Stimulated activated naive CD4-positive, alpha-beta T cell (primary cell): ENCODE measurements at places on chromosomes 11 and 22.

GRCh38 chr22:40247976-40248375 lies 70.3 kb downstream of the TNRC6B start:
- DNase-seq: no peak

GRCh38 chr11:35005141-35005780 lies 88.8 kb downstream of the PDHX start:
- DNase-seq: no peak

DNA sequence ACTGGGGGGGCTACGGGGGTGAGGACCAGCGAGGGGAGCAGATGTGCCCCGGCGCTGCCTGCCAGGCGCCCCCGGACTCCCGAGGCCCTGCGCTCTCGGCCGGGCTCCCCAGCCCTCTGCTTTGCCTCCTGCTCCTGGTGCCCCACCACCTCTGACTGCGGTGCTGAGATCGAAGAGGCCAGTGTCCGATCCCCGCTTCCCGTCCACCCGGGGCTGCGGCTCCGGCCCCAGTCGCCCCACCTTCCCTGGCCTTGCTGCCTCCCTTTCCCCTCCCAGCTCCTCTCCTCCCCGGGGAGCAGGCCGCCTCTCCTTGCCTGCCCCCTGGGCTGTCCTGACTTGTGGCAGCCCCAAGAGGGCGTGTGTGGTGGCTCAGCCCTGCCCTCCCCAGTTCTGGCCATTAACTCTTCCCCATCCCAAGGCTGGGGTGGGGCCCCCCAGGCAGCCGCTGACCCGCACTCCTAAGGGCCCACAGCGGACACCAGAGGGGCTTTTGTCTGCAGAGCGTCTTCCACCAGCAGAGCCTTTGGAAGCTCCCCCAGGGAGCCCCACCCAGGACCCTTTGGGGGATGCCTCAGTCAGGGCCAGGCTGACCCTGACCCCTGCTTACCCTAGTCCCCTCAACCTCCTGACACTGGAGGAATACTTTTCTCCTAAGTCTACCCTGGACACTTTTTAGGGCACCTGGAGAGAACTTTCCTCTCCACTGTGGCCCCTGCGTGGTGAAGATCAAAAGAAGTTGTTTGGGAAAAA lies 16.6 kb downstream of the RTN4RL2 start:
- DNase-seq: peak; percentile 32

DNA sequence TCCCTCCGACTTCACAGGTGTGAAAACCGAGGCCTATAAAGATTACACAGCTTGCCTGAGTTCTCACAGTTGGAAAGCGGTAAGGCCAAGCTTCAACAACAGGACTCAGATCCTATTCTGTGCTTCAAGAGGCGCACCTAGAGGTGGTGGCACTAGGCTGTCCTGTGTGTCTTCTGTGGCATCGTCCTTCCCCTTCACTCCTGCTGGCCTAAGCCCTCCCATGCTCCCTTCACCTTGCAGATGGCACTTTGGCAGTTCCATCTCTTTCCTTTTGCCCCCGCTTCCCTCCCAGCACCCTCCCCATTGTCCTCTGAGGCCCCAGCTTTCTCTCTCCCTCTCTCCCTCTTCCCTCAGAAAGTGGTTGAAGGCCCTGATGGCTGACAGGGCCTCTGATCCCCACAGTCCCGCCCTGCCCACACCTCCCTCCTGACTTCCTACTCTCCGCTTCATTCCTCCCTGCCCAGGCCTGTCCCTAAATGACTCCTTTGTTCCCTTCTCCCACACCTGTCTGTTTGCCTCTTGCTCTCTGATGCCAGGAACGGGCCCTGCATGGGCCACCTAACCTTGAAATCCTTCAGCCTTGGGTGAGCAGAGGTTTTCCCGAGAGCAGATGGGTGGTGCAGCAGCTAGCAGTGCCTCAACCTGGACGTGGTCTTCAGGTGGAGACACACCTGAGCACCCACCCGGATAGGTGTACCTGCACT lies 5.8 kb downstream of the TRIM29 start:
- DNase-seq: no peak

DNA sequence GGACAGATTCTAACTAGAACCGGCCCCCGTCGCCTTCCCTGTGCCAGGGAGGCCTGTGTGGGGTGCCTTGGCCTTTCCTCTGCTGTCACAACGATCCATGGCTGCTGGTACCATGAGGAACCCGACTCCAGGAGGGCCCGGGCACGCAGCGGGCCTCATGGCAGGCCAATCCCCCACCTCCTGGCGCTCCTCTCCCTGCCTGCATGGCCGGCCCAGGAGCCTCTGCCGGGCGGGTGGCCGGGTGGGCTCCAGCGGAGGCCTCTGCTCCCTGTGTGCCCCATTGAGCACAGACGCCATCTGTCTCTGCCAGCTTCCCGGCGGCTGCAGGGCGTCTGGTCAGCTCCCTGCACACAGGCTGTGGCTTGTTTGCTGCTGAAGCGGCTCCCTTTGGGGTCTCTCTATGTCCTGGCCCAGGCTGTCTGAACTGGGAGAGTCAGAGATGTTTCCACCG lies 86.5 kb downstream of the MYEOV start:
- no peak for DNase-seq

- DNase-seq: peak; percentile 77
Observed at GRCh38 chr22:29470159-29470855, 9.7 kb upstream of the NEFH start.

DNA sequence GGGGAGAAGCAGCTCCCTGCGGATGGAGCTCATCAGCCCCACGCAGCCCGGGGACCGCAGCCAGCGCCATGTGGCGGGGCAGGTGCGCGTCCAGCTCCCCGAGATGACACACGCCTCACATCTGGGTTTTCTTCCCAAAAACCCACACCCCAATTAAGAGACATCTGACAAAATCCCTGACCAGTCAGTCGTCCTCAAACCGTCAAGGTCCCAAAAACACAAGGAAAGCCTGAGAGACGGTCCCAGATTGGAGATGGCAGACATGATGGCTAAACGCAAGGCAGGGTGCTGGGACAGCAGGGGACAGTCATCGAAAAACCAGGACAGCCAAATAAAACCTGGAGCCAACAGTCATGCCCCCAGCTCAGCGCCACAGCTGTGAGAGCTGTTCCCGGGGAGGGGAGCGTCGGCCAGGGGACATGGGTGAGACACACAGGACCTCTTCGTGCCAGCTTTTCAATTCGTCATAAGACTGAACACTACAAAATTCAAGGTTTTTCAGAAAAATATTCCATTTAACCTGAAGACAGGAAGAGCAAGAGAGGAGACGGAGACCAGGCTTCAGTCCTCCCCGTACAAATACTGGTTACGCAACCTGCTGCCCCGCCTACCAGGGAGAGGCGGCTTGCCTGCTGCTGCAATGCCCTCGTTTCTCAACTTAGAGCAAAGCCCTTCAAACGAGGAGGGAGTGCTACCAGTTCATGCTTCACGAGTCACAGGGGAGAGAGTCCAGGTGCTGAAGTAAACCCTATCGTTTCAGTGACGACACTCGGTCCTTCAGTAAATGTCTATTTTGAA lies 10.5 kb downstream of the TOLLIP start:
- no peak for DNase-seq

DNA sequence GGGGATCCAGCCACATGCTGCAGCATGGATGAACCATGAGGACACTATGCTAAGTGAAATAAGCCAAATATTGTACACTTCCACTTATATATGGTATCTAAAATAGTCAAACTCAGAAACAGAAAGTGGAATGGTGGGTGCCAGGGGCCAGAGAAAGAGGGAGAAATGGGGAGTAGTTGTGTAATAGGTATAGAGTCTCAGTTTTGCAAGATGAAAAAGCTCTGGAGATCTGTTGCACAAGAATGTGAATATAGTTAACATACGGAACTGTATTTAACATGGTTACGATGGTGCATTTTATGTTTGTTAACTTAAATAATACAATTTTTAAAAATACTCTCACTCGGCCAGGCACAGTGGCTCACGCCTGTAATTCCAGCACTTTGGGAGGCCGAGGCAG lies 21.2 kb downstream of the GDPD5 start:
- DNase-seq: no peak

DNA sequence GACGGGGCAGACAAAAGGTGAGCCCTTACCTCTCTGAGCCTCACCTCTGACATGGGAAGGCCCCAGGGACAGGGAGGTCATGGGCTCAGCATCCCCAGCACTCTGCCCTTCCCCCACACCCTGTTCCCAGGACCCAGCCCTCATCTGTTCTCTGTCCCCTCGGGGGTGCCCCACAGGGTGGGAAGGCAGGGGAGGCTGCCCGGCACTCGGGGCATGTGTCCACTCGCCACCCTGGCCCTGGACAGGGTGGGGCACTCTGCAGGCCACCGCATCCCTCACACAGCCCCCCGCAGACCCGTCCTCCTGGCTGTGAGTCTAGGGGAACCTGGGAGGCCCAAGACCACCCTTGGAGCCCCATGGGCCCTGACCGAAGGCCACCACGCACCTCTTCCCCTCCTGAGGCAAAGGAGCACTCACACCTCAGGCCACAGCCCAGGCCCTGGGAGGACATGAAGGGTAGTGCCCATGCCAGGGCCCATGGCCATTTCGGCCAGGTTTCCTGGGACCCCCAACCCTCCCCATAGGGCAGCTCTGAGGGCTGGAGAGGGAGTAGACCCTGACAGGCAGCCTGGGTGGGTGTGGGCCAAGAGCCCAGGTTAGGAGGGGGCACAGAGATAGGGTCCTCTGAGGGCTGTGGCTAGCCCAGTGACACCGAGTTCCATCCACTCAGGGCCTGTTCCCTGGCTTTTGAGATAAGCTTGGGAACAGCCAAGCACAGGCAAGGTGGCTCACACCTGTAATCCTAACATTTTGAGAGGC lies 193.1 kb downstream of the IGLL1 start:
- DNase-seq: no peak

- peak; percentile 75 for DNase-seq
Observed at GRCh38 chr11:121452609-121453150, at the start of gene SORL1-AS1. Gene SORL1-AS1, minus strand, starts transcription at chr11:121452967.

DNA sequence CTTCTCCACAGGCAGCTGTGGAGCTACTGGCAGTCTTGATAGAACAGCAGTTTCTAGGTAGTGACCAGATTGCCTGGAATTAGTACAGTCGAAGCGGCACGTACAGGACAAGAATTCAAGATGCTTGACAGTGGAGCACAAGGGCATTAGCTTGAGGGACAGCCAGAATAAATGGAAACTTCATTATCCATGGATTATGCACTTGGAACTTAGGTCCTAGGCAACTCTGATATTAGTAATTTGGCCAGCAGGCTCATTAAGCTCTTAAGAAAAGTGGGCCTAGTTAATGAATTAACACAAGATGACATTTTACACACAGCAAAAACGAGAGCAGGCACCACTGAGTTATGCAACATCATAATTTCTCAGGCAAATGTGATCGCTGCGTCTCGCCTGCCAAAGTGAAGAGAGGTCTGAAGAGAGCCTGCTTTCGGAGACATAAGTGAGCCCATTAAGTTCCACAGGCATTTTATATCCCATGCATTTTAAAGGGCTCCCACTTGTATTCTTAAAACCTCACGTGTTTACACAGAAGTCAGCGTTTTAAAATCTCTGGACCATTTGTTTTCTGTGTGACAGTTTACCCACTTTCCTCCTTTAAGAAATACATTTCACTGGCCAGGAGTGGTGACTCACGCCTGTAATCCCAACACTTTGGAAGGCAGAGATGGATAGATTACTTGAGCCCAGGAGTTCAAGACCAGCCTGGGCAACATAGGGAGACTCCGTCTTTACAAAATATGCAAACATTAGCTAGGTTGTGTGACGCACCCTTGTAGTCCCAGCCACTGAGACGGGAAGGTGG lies 66.2 kb downstream of the COMMD9 start:
- DNase-seq: no peak

DNA sequence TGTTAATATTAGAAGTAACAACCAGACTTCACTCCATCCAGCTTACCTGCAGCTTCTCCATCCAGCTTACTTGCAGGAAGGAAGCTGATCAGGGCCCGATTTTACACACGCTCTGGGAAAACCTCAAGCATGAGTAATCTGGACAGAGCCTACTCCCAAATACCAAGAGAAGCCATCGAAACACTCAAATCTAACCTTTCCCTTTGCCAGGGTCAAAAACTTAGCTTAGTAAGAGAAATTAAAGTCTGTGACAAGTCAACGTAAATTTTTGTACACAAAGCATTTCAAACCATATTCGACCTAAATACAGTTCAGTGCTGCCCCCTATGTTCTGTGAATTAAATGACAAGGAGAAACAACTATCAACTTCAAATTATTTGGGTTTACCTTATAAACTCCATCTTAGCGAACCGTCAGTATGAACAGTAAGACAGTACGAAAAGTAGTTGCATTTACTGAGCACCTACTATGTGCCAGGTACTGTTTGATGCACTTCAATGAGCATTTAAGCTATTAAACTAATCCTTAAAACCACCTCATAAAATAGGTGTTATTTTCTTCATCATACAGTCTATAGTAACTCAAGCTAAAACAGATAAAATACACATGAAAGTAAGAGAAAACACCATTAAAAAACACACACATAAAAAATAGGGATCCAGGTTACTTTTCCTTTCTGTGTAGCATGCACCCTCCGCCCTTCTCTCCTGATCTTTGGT lies 36.9 kb downstream of the ARFGAP3 start:
- DNase-seq: peak; percentile 9

GRCh38 chr11:73215191-73216134 lies 2.6 kb upstream of the P2RY2 start:
- DNase-seq: no peak

- no peak for DNase-seq
Observed at GRCh38 chr11:46175401-46176002, 54.2 kb upstream of the PHF21A start.

DNA sequence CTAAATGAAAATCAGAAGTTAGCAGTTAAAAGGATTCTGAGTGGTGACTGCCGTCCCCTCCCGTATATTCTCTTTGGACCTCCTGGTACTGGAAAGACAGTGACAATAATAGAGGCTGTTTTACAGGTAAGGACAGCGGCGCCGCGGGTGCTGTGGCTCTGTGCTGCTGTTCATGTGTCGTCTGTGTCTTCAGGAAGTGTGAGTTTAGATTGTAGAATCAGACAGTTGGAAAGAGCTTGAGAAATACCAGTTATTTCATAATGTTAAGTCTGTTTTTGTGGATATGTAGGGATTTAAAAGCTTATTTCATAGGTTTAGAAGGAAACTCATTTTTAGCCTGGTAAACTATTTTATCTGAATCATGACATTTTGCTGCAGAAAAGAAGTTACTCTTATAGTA lies 27.4 kb upstream of the PANX2 start:
- no peak for DNase-seq

GRCh38 chr11:64590763-64591221 lies at the start of gene SLC22A12:
Gene SLC22A12, plus strand, starts transcription at chr11:64591220. Its CDS starts 337 bp downstream, at chr11:64591557.
- no peak for DNase-seq

- no peak for DNase-seq
Observed at GRCh38 chr11:112173152-112173551, 2.2 kb upstream of the BCO2 start.
